Activated CD4-positive, CD25-positive, alpha-beta regulatory T cell (primary cell): ENCODE measurements at places on chromosomes 7 and 10.

DNA sequence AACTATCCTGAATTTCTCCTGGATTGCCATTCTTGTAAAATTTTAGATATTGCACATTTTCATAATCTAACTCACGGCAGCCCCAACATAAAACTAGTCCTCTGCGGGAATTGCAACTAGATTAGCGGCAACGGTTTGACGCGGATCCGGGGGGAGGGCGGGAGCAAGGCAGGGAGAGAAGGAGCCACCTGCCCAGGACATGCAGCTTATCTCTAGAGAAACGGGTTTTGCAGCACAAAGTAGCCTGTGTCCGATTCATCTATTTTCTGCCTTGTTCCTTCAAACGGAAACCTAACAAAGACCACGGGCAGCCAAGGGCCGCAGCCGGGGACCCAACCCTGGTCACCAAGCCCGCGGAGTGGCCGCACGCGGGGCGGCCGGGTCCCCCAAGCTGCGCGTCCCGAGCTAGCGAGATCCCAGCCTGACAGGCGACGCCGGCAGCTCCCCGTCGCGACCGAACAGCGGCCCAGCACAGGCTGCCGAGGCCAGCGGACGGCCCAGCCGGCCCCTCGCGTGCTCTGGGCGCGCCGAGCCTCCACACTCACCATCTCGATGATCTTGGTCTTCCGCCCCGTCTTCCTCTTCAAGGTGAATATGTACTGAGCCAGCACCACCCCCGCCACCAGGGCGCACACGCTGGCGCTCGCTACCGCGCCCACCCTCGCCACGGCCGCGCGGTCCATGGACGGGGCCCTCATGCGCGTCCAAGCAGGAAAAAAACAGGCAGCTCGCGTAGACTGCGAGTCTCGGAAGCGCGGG is at the start of gene NT5C3A:
Gene NT5C3A, minus strand, starts transcription at position 754 of the 759 bp plus-strand sequence. Its CDS starts 71 bp downstream, at position 683.
- DNase-seq: no peak

GRCh38 chr10:116742367-116743265 is at the start of gene HSPA12A:
TSS of gene HSPA12A (minus strand) at chr10:116742566. CDS start at chr10:116742469, 97 bp downstream.
- DNase-seq: no peak

GRCh38 chr10:101161494-101162299 is 30.6 kb downstream of the TLX1 start:
- DNase-seq: peak; percentile 45

- no peak for DNase-seq
Measured at GRCh38 chr10:114956466-114956865, 18.5 kb downstream of the TRUB1 start.

DNA sequence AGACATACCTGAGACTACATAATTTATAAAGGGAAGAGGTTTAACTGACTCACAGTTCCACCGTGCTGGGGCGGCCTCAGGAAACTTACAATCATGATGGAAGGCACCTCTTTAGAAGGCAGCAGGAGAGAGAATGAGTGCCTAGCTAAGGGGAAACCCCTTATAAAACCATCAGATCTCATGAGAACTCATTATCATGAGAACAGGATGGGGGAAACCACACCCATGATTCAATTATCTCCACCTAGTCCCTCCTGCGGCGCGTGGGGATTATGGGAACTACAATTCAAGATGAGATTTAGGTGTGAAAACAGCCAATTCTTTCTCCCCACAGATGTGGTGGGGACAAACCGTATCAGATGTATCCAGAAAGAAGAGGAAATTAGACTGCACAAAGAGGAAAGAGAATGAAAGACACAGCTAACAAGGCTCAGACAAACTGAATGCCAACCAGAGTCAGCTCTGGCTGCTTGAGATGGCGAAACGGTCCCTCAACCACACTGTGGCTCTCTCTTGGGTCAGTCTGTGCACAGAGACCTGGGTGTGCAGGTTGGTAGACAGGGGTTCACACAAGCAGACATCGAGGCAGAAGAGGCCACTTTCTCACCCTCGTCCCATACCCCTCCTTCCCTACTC is 375.6 kb downstream of the SFMBT2 start:
- no peak for DNase-seq

DNA sequence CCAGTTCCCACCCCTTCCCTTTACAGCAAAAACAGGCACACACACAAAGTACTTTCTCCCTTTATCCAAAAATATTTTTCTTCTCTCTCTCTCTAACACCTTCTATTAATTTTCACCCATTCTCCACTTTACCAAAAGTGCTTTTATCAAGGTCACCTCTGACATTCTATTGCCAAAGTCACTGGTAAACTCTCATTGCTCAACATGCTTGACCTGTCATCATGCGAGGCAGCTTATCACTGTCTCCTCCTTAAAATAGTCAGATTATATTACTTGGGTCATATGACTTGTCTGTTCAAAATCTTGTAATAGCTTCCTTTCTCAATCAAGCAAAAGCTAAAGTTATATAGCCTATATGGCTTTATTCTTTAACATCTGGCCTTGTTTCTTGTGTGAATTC is 28.6 kb downstream of the MACC1 start:
- no peak for DNase-seq
